Activated CD4-positive, CD25-positive, alpha-beta regulatory T cell (primary cell): ENCODE measurements at places on chromosomes 5 and 9.

DNA sequence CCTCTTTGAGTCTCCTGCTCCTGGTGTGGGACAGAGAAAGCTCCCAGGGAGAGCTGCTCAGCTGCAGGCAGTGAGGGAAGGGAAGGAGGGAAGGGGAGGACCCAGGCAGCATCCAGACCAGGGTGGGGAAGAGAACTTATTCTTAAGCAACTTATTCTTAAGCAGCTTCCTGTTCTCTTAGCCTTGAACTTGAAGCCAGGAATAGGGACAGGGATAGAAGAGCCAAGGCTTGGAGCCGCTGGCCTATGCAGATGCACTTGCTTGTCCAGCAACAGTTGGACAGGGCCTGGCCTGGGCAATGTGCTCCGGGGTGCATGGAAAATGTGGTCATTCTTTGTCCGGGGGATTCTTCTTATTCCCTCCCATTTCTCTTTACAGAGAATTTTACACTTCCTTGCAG, 31.4 kb upstream of the SPTLC1 start:
- no peak for DNase-seq

DNA sequence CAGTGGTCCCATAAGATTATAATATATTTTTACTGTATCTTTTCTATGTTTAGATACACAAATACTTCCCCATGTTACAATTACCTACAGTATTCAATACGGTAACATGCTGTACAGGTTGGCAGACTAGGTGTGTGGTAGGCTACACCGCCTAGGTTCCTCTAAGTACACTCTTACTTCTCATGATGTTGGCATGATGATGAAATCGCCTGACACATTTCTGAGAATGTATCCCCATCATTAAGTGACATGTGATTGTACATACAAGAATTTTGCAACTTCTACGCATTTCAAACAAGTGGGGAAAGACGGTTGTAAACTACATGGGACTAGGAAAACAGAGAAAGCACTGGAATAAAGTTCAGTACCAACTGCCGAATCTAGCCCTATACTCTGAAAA, 53.3 kb downstream of the SETX start:
- no peak for DNase-seq

DNA sequence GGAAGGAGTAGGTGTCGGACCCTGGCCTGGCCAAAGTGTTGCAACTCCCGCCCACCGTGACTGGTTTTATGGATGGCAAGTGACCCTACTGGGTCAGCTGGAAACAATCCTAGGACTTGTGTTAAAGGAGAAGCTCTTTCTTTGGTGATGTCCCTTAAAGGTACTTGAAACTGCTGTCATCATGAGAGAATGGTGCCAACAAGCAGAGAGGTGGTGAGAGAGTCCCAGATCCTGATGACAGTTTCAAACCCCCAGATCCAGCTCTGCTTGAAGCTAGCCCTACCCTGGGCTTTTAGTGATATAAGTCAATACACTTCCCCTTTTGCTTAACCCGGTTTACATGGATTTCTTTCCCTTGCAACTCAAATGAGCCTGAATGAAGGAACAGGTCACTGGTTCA, 72.5 kb upstream of the UBTD2 start:
- DNase-seq = no peak

DNA sequence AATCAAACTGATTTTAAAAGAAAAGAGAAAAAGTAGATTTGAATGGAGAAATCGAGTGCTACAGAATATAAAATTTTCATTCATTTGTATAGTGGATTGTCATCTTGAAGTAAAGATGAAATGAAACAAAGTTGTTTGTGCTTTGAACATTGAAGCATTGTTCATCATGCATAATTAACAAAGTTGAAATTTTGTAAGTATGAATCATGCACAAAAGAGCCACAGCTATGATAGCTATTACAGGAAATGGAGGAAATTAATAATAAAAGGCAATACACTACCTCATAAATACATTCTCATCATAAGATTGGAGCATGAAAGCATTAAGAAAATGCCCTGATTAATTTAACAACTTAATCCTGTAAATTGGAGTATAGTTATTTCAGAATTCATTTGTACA, 153.4 kb upstream of the TLX3 start:
- DNase-seq = no peak

DNA sequence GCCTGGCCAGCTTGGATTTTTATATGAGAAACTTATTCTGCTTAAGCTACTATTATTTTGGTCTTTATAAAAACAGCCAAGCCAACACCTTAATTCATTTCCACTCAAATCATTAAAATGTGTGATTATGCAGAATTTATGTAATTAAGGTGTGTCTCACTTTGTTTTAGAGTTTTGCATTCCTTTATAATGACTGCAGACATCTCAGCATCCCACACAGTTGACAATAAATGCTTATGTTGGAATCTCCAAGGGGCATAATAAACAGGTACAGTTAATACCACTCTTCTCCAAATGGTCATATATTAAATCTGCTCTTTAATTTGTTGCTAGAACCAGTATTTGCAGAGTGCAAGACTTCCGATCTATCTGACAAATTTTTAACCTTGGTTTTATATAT, 34.3 kb downstream of the ARL15 start:
- DNase-seq = no peak

- DNase-seq = no peak
Observed at GRCh38 chr5:180133971-180134508, 62.5 kb upstream of the RNF130 start.

- DNase-seq = no peak
Observed at GRCh38 chr9:32915802-32916201, 85.6 kb downstream of the APTX start.

- DNase-seq = no peak
Observed at GRCh38 chr5:177029498-177029897, 7.0 kb downstream of the ZNF346 start.

- no peak for DNase-seq
Observed at GRCh38 chr9:96188571-96188970, 113.4 kb downstream of the HSD17B3 start.

GRCh38 chr9:125820100-125820804, 73.1 kb downstream of the PBX3 start:
- no peak for DNase-seq

GRCh38 chr9:27154908-27155307, 45.9 kb downstream of the TEK start:
- DNase-seq = no peak

GRCh38 chr9:127983847-127984289, 3.1 kb upstream of the EEIG1 start:
- DNase-seq = no peak

- DNase-seq = no peak
Observed at GRCh38 chr5:133425222-133425621, 187.1 kb downstream of the FSTL4 start.

DNA sequence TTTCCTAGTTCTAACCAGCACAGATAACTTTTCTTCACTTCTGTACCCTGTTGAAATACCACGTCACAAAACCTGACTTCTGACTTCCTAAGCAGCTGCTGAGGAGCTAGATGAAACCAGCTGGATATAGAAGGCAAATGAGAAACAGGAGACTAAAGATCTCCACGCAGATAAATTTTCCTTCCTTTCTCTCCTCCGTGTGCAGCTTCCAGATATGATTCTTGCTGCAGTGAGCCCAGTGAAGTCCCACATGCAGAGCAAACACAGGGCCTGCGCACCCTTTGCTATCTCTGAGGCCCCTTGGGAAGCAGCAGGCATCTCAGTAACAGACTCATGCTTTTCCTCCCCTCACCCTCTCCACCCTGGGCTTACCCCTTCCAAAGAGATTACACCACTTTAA, 1638.3 kb downstream of the MAT2B start:
- no peak for DNase-seq

GRCh38 chr9:6843742-6844141, 86.0 kb downstream of the KDM4C start:
- no peak for DNase-seq

- no peak for DNase-seq
Observed at GRCh38 chr5:143592648-143593047, 189.2 kb upstream of the NR3C1 start.

DNA sequence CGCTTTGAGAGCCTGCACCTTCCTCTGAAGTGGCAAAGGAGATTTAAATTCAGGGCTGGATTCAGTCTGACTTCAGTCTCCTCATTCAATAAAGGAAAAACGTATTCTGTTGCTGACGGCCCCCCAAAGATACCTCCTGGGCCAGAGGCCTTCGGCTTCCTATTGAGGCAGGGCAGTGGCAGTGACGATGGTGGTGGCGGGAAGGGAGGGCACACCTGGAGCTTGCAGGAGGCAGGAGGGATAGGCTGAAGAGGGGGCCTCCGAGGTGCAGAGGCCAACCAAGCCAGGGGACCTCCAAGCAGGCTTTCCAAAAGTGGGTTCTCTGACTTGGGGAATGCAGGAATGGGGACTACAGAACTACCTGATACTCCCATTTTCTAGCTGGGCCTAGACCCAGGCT, 15.9 kb downstream of the RNF44 start:
- no peak for DNase-seq

- DNase-seq = no peak
Observed at GRCh38 chr5:143341807-143342570, 61.5 kb downstream of the NR3C1 start.

- DNase-seq = no peak
Observed at GRCh38 chr5:94347130-94347529, 271.3 kb downstream of the KIAA0825 start.

GRCh38 chr5:157068785-157069184, 9.9 kb upstream of the HAVCR1 start:
- no peak for DNase-seq

DNA sequence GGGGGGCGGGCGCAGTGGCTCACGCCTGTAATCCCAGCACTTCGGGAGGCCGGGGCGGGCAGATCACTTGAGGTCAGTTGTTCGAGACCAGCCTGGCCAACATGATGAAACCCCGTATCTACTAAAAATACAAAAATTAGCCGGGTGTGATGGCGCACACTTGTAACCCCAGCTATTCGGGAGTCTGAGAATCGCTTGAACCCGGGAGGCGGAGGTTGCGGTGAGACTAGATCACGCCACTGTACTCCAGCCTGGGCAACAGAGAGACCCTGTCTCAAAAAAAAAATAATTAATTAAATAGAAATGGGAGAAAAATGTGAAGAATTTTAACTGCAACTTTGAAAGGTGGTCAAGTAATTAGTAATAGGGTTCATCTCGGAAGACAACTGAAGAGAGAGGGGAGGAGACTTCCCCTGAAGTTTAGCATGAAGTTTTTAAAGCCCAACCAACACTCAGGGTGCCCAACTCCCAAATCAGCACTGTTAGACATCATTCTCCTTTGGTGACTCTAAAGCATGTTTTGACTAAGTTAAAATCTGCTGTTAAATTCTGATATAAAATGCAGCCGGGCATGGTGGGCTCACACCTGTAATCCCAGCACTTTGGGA, 1.4 kb upstream of the CSNK1A1 start:
- DNase-seq = no peak

- no peak for DNase-seq
Observed at GRCh38 chr9:4333231-4333740, 33.4 kb upstream of the GLIS3 start.

DNA sequence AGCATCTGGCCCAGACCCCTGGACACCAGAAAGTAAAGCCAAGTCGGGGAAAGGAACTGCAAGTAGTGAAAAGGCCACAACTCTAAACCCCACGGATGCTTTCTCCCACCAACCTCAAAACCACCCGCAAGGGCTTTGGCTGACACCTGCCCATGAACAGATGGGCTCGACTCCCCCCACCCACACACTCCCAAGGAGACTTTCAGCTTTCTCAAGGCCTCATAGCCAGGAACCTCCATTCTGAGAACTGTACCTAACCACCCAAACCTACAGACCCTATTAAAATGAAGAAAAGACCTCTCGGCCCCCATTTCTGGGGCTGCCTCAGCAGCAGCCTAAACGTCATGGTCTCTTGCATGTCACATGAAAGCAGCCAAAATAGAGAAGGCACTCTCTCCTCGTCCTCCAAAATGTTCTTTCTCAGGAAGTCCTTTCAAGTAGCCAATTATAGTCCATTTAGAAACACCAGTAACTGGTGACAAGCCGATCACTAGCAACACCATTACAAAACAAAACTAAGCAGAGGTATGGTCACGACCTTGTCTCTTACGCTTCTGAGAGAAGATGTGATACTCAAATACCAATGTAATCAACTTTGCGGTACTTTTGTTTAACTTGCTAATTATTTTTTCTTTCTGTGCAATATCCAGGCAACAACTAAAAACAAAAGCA, 2.9 kb downstream of the B4GALT1 start:
- no peak for DNase-seq

DNA sequence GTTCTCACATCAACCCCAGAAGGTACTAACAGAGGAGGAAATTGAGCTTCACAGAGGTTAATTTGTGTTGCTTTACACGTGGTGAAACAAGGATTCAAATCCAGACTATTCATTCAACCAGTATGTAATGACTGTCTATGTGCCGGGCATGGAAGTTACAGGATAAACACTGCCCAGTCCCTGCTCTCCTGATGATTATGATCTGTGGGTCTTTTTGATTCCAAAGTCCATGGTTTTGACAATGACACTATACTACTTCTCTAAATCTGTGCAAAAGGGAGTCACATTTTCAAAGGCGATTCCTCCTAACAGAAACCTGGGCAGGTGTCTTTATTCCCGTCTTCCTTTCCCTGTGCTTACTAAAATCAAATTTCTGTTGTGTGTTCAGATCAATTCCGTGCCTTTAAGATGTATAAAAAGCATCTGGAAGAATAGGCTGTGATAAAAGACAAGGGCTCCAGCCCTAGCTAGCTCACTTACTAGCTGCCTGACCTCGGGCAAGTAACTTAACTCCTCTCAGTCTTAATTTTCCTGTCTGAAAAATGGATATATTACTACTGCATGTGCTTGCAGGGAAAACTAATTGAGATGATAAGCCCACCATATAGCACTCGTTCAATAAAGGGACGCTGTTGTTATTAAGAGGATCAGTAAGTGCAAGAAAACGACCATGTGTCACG, 970 bp upstream of the CREBRF start:
- no peak for DNase-seq

DNA sequence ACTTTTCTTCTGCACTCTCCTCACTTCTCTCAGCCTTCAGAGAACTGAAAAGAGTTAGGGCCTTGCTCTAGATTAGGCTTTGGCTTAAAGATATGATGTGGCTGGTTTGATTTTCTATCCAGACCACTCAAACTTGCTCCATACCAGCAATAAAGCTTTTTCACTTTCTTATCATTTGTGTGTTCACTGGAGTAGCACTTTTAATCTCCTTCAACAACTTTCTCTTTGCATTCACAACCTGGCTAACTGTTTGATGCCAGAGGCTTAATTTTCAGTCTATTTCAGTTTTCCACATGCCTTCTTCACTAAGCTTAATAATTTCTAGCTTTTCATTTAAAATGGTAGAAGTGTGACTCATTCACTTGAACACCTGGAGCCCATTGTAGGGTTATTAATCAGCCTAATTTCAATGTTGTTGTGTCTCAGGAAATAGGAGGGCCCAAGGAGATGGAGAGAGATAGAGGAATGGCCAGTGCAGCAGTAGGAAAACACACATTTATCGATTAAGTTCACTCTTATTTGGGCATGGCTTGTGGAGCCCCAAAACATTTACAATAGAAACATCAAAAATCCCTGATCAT, 5.9 kb downstream of the ATPSCKMT start:
- DNase-seq = no peak

- DNase-seq = no peak
Observed at GRCh38 chr5:83096660-83097339, 19.5 kb downstream of the XRCC4 start.
